Naive thymus-derived CD4-positive, alpha-beta T cell (primary cell): ENCODE measurements at places on chromosomes 13 and 19.

DNA sequence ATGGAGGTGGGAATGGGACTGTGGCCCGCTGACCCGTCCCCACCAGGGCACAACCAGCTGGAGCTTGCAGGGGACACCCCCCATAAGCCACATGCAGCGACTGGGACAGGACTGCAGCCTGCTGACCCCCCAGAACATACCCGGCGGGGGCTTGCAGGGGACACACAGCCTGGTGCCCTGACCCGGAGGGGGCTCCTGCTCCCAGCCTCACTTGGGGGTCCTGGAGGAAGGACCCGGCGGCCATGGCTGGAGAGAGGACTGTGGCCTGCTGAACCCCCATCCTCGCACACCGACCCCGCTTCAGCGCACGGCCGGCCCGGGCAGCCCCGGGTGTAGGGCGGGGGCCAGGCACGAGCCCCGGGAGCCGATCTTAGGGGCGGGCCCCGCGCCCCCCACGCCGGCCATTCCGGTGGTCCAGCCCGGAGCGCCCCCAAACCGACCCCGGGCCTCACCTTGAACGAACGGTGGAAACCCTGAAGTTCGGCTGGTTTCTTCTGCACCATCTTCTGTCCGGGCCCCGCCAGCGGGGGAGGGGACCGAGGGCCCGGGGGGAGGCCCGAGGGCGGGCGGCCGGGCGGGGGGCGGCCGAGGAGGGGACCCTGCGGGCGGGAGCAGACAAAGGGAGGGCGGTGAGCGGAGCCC, 574 bp downstream of the MKNK2 start:
- no peak for DNase-seq

GRCh38 chr13:94325650-94326049, 153.8 kb downstream of the DCT start:
- DNase-seq: no peak

GRCh38 chr13:40916207-40916998, 102.7 kb downstream of the ELF1 start:
- DNase-seq: no peak

- no peak for DNase-seq
These were observed 306.4 kb downstream of the TBC1D4 start for GRCh38 chr13:75175575-75175974.

GRCh38 chr13:24606486-24607170, 73.6 kb upstream of the ATP12A start:
- no peak for DNase-seq

GRCh38 chr19:40990972-40991381, at the start of gene CYP2B6:
CYP2B6 (plus strand) TSS chr19:40991282; CDS start chr19:40991306, 24 bp downstream.
- no peak for DNase-seq

GRCh38 chr19:11067356-11068113, 21.7 kb upstream of the LDLR start:
- DNase-seq: no peak

DNA sequence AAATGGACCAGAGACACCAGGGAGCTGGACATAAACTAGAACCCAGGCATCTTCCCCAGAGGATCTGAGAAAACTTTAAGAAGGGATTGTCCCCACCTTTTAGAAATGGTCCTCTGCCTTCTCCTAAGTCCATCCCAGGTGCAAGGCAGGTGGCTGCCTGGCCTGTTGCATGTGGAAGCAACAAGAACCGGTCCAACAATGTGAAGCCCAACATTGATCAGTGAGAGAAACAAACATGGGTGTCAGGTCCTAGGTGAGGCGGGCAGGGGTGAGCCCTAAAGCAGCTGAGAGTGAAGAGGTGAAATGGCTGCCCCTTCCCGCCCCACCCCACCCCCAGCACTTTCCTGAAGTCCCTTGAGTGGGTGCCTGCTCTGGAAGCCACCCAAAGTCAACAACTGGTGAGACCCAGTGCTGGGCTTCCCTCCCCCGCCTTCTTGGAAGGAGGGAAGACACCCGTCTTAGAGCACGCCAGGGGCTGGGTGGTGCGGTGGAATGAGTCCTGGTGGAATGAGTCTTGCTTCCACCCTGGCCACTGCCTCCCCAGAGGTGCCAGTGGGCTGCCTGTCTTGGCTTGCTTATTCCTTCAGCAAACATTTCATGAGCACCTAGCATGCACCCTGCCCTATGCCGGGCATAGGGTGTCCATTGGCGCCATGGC, 1.7 kb downstream of the AP1M1 start:
- DNase-seq: no peak

- no peak for DNase-seq
These were observed 6.5 kb downstream of the HIF3A start for GRCh38 chr19:46303322-46303690.

DNA sequence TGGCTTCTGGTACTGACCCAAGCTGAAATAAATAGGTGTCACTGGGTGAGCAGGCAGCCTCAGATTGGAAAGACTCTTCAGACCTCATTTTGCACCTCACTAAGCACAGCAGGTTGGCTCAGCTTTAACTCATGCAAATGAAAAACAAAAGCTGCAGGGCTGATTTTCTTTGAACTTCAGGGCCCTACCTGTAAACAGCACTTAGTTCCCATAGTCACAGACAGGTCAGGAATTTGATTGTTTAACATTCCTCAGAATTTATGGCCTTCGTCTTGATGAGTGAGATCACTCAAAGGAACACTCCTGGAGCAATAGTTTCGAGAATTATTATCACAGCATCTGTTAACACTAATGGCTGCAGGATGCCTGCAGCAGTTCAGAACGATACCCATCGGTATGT, 718.5 kb downstream of the EFNB2 start:
- no peak for DNase-seq

DNA sequence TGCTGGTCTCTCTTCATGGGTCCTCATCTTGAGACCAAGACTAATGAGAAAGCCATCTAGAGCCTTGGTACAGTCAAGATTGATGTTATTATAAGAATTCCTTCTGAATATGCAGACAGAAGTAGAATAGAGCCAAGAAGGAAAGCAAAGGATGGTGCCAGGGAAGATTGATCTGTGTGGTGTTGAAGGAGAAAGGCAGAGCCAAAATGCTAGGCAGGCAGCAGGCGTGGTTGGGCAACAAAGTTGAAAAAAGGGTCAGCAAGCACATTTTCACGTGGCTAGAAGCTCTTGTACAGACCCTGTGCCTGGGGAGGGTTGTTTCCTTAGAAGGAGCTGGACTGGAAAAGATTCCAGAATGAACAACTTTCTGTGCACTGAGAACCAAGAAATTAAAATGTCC, 319.7 kb upstream of the ARGLU1 start:
- DNase-seq: no peak

DNA sequence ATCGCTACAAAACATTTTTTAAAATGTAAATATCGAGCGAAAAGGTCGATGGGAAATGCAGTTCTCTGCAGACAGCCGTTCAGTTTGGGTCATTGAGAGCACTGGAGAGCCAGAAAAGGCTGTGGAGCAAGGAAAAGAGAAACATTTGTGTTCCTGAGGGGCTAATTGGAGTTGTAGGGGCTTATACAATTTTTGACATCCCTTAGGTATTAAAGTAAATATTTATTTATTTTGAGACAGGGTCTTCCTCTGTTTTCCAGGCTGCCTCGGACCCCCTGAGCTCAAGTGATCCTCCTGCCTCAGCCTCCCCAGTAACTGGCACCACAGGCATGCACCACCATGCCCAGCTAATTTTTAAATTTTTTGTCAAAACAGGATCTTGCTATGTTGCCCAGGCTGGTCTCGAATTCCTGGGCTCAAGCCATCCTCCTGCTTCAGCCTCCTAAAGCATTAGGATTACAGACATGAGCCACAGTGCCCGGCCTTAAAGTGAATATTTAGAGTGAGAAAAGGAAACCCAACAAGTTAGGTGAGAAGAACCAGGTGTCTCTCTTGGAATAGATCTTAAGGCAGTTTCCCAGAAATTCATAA, 825 bp upstream of the YIF1B start:
- DNase-seq: no peak

- no peak for DNase-seq
These were observed 6.2 kb downstream of the XAB2 start for GRCh38 chr19:7622933-7623685.

- no peak for DNase-seq
These were observed 122.6 kb upstream of the FNDC3A start for GRCh38 chr13:48852911-48853727.

GRCh38 chr19:46725859-46726393, 9.0 kb upstream of the PRKD2 start:
- DNase-seq: no peak

DNA sequence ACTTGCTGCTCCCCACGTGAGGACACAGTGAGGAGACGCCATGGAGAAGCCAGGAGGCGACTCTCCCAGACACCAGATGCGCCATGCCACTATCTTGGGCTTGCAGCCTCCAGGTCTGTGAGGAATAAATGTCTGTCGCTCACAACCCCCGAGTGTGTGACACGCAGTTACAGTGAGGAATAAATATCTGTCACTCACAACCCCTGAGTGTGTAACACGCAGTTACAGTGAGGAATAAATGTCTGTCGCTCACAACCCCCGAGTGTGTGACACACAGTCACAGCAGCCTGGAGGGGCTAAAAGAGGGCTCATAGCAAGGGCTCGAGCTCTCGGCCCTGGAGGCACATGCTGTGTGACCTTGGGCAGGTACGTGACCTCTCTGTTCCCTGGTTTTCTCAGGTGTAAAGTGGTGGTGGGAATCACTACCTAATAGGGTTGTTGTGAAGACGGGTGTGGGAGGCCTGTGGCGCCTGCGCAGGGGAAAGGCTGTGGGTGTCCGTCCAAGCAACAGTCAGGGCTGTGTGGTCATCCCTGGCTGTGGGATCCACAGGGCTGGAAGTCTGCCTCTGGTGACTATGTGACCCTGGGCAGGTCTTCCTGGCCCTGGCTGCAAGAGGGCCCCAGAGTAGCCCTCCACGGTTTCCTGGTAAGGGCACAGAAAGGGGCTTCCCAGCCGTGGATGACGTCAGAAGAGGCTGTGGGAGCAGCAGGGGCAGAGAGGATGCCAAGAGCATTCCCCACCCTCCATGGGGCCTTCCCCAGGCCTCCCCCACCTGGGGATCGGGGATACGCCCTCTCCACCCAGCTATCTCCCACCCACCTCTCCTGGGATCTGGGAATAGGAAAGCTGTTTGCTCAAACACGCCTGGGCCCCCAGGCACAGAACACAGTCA, 77.7 kb downstream of the C1QTNF9 start:
- no peak for DNase-seq
